ENCODE measurements at places on chromosomes 1 and 21. TPM values are rescaled to one million over a fixed set of nuclear protein-coding genes. Genes with fewer than 3 reads are reported as not detected.

GRCh38 chr1:230743899-230744298 is 3.3 kb upstream of the CAPN9 start:
- DNase-seq = no peak
- no peaks in the 10 kb centered on the region for H3K4me1 ChIP-seq
- no peaks in the 10 kb centered on the region for H3K36me3 ChIP-seq
- no peak overlapping the region for H3K4me3 ChIP-seq
- peaks cover 16% of the 10 kb centered on the region for H3K27me3 ChIP-seq

GRCh38 chr1:94970783-94971182 is 43.9 kb upstream of the CNN3 start:
- no peak overlapping the region for H3K27ac ChIP-seq
- no peaks in the 10 kb centered on the region for H3K27me3 ChIP-seq
- H3K36me3 ChIP-seq = no peaks in the 10 kb centered on the region
- H3K4me3 ChIP-seq = no peak overlapping the region
- no peak for DNase-seq

DNA sequence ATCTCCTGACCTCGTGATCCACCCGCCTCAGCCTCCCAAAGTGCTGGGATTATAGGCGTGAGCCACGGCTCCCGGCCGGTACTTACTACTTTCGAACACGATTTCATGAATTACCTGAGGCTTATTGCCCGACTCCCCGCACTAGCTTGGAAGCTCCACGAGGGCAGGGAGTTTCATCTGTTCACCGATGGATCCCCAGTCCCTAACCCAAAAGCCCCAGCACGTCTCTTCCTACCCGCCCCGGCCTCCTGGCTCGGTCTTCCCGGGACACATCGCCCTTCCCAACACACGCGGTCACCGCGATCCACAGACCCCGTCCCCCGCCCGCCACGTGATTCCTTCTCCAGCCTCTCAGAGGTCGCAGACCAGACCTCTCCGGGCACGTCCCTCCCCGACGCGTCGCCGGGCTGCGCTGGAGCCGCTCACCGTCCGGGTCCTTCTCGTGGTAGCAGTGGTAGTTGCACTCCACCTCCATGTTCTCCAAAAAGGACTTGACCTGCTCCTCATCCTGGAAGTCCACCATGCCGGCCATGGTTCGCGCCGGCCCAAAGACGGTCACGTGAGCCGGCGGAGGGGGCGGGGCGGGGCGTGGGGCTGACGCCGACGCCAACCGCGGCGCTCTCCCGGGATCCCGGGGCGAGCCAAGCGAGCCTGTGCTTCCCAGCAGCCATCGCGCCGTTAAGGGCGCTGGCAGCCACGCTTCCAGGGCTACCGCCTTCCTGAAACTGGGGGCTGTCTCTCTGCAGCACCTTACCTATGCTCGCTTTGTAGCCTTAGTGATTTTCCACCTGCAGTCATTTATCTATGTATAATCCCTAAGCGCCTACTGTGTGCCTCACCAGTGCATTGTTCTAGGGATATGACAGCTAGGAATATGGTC is at the start of gene COA7:
Gene COA7 (minus strand): TSS at position 553 of the 880 bp plus-strand sequence. CDS start 21 bp downstream, at position 532.
- H3K4me3 ChIP-seq = peak within 1 kb of the TSS; percentile 69
- no peaks in the 10 kb centered on the region for H3K36me3 ChIP-seq
- H3K27ac ChIP-seq = peak within 1 kb of the TSS; percentile 41
- H3K4me1 ChIP-seq = peaks cover 18% of the 10 kb centered on the region

SPATA6 gene
- total RNA-seq = 5.4 TPM

GRCh38 chr1:168093616-168094015 is 43.1 kb downstream of the GPR161 start:
- DNase-seq = no peak
- H3K27ac ChIP-seq = no peak overlapping the region
- no peaks in the 10 kb centered on the region for H3K4me1 ChIP-seq

OR4F29 gene
- total RNA-seq = not detected

MRAP gene
- not detected for total RNA-seq

- no peaks in the 10 kb centered on the region for H3K27me3 ChIP-seq
- H3K27ac ChIP-seq = no peak overlapping the region
- H3K4me3 ChIP-seq = no peak overlapping the region
- no peak for DNase-seq
- H3K4me1 ChIP-seq = no peaks in the 10 kb centered on the region
Measured at GRCh38 chr1:28392027-28392652, 22.6 kb downstream of the PHACTR4 start.

DNA sequence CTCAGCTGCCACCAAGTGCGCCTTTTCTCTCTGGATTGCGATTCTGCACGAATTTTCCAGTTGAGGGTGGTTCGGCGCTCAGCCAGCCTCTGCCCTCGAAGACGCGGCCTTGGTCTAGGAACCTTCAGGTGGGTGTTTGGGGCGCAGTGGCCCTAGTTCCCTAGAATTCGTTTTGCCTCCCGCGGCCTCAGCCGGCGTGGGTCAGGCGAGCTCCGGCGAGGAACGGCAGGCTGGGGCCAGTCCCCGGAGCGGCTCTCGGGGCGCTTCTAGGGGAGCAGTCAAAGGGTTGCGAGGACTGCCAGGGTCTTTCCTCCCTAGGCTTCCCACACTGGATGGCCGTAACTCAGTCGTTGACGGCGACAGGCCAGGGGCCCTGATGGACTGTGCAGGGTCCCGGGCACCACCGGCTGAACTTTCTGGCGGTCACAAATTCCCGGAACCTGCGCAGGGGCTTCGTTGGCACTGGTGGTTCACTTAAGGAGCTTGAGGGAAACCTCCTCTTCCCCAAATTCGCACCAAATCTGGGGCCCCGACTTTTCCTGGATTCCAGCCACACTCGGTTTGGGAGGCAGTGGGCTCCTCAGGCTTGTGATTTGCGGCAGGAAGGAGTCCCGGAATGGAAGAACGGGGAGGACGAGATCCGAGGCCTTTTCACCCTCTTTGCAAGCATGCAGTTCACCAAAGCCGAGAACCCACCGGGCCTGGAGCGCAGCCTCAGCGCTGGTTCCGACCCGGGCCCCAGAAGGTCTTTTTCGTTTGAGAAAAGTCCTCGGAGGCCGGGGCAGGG is 1.2 kb downstream of the DMBX1 start:
- H3K36me3 ChIP-seq = no peaks in the 10 kb centered on the region

DNA sequence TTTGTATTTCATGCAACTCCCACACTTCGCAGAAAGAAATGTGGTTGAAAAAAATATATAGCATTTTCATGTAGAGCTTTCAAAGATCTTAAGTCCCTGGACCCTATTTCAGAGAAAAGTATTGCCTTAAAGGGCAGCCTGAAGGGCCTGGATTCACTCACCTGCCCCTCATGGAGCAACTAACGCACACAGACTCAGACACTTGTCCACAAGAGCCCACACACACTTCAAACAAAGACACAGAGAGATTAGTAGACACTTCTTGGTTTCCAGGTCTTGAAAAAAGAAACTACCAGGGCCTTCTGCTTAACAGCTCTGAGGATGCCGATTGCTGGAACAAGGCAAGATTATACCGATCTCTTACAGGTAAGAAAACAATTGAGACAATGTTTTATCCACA is 122.2 kb downstream of the ZBTB18 start:
- H3K36me3 ChIP-seq = no peaks in the 10 kb centered on the region
- H3K4me3 ChIP-seq = no peak overlapping the region
- no peak for DNase-seq

GRCh38 chr1:17873007-17873675 is 118.0 kb downstream of the ACTL8 start:
- DNase-seq = no peak
- H3K36me3 ChIP-seq = no peaks in the 10 kb centered on the region
- no peak overlapping the region for H3K4me3 ChIP-seq
- H3K27me3 ChIP-seq = no peaks in the 10 kb centered on the region

- no peak for DNase-seq
- H3K27me3 ChIP-seq = no peaks in the 10 kb centered on the region
- no peaks in the 10 kb centered on the region for H3K4me1 ChIP-seq
- H3K4me3 ChIP-seq = no peak overlapping the region
- no peak overlapping the region for H3K27ac ChIP-seq
Measured at GRCh38 chr1:208475951-208476845, 232.0 kb upstream of the PLXNA2 start.

GRCh38 chr1:160636547-160636946 is 10.3 kb downstream of the SLAMF1 start:
- no peaks in the 10 kb centered on the region for H3K27me3 ChIP-seq
- H3K36me3 ChIP-seq = peaks cover 44% of the 10 kb centered on the region
- peaks cover 79% of the 10 kb centered on the region for H3K4me1 ChIP-seq
- peak overlapping the region; percentile 90 for H3K27ac ChIP-seq

- H3K27ac ChIP-seq = no peak overlapping the region
- no peak overlapping the region for H3K4me3 ChIP-seq
- H3K4me1 ChIP-seq = peaks cover 56% of the 10 kb centered on the region
- peaks cover 49% of the 10 kb centered on the region for H3K36me3 ChIP-seq
- no peak for DNase-seq
Measured at GRCh38 chr1:109492779-109493178, 1.1 kb upstream of the CYB561D1 start.

DNA sequence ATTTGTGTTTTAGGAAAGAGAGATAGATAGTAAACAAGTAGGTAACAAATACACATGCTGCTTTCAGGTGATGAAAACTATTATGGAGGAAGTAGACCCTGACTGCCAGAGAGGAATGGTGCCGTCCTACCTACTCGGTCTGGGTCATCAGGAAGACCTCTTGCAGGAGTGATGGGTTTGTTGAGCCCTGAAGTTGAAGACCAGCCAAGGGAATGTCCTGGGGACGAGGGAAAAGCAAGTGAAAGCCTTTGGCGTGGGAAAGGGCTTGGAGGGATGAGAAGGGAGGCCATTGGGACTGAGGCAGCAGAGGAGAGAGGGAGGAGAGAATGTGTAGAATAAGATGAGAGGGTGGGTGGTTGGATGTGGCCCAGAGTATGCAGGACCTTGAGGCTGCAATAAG is 379.5 kb upstream of the USP24 start:
- H3K36me3 ChIP-seq = no peaks in the 10 kb centered on the region
- no peaks in the 10 kb centered on the region for H3K27me3 ChIP-seq
- no peak for DNase-seq

SRSF10 gene
- total RNA-seq = 210 TPM

OR10Z1 gene
- not detected for total RNA-seq

DNA sequence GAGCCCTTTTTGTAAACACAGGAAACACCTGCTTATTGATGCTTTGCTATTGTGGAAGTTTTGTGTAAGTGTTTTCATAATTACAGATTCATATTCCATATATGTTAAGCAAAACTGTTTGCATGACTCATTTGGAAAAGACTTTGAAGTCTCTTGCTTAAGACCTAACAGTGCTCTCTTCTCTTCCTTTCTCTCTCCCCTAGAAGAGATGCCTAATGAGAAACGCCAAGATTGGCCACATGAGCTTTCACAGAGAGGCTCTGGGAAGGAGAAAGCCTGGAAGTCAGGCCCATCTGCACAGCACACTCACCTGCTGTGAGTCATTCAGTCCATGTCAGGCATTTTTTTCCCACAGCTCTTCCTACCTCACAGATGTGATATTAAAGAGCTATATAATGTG is 101.6 kb upstream of the PALMD start:
- no peaks in the 10 kb centered on the region for H3K36me3 ChIP-seq
- DNase-seq = no peak
- no peak overlapping the region for H3K4me3 ChIP-seq
- no peak overlapping the region for H3K27ac ChIP-seq
- no peaks in the 10 kb centered on the region for H3K27me3 ChIP-seq
- no peaks in the 10 kb centered on the region for H3K4me1 ChIP-seq
